A549 treated with DMSO at 1 μM for 4 hours (cell line): ENCODE measurements at places on chromosomes 12 and 14. TPM values are rescaled to one million over a fixed set of nuclear protein-coding genes. Genes with fewer than 3 reads are reported as not detected.

Gene NRL
- 0.58 to 1.0 TPM (median 0.99 TPM) in 5 replicates for total RNA-seq

Gene TCL1B
- total RNA-seq: not detected in 5 replicates

Gene MYO1H
- not detected in 5 replicates for total RNA-seq

Gene EXOC3L4
- 1.4 to 2.1 TPM (median 1.5 TPM) in 5 replicates for total RNA-seq

Gene CLEC12A
- total RNA-seq: not detected in 5 replicates

Gene CLEC1B
- not detected in 5 replicates for total RNA-seq

Gene STAC3
- total RNA-seq: 0.16 to 0.57 TPM (median 0.27 TPM) in 5 replicates

Gene GZMB
- not detected in 5 replicates for total RNA-seq

Gene PPM1H
- 7.7 to 9.4 TPM (median 8.6 TPM) in 5 replicates for total RNA-seq

Gene FITM1
- 0.15 to 0.28 TPM (median 0.24 TPM) in 3 of 5 replicates, not detected in the others for total RNA-seq

Gene FBLN5
- total RNA-seq: 2.0 to 2.7 TPM (median 2.4 TPM) in 5 replicates
